ENCODE measurements at places on chromosomes 6 and 20.

- DNase-seq: no peak
Measured at GRCh38 chr6:84979541-84979940, 215.1 kb upstream of the TBX18 start.

GRCh38 chr6:8900056-8900455, 464.7 kb upstream of the SLC35B3 start:
- DNase-seq: no peak

GRCh38 chr6:154138793-154139192, 99.8 kb downstream of the OPRM1 start:
- peak; percentile 94 for DNase-seq

GRCh38 chr6:1226277-1227099, 85.4 kb upstream of the FOXQ1 start:
- no peak for DNase-seq

DNA sequence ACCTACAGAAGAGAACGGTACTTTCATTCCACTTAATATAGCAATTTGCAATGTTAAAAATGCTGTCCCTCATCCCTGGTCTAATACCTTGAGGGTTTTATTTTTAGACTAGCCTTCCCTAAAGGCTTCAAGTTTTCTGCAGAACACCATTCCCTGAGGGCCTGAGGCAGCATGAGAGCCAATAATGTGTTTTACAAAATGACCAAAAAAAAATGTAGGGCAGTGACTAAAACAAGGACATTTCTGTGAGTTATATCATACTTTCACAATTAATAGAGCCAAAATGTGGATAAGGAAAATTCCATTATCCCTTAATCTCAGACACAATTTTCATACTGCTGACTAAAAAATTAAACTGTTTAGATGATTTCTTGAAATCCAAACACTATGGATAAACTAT, 22.7 kb downstream of the GPR63 start:
- no peak for DNase-seq

DNA sequence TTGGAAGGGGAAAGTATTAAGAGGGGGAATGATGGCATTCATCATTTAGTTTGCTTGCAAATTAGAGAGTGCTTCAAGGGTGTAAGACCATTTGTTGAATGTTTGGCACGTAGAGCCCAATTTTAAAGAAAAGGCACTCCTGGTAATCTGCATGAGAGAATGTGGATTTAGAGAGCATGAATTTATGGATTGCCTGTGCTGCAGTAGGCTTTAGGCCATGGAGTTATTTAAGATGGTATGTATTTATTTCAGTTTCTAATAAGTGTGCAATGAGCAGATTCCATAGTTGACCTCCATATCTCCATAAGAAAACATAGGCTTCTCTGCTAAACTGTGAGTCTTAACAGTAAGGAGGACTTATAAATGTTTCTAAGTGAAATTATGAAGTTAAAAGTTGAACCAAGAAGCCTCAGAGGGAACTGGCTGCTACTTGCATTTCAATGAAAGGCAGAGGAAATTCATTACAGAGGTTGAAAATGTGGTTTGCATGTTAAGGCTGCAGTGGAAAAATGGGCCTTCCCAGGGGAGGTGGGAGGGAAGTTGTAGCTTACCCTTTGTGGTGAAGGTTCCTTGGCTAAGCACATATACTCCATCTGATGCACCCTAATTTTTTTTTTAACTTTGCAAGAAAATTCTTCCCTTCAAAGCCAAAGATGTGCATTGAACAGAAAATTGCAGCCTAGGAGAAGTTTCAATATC, 134.2 kb downstream of the CARMIL1 start:
- DNase-seq: no peak

DNA sequence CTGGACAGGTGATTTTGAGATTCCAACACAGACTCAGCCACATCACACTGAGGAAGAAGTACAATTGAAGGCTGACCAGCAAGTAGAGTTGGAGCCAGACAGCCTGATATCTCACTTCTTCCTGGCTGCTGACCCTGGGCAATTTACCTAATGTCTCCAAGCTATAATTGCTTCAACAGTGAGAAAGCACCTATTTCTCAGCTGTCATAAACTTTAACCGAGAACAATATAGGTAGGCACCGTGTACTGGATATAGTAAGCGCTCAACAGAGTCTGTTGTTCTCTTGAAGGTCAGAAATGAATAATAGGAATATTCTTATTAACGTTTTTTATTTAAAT, 28.3 kb downstream of the STX7 start:
- DNase-seq: no peak

DNA sequence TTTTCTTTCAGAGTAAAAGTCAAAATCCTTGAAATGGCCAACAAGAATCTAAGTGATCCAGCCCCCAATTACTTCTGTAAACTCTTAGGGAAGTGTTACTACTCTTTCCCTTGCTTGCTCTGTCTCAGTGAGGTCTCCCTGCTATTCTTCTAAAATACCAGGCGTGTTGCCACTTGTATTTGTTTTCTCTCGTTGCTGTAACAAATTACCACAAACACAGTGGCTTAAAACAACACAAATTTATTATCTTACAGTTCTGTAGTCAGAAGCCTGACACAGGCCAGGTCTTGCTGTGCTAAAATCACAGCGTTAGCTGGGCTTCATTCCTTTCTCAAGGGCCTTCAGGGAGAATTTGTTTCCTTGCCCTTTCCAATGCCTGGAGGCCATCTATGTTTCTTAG, 59.9 kb downstream of the HECA start:
- no peak for DNase-seq

GRCh38 chr6:107560657-107561056, 70.7 kb downstream of the SOBP start:
- no peak for DNase-seq

DNA sequence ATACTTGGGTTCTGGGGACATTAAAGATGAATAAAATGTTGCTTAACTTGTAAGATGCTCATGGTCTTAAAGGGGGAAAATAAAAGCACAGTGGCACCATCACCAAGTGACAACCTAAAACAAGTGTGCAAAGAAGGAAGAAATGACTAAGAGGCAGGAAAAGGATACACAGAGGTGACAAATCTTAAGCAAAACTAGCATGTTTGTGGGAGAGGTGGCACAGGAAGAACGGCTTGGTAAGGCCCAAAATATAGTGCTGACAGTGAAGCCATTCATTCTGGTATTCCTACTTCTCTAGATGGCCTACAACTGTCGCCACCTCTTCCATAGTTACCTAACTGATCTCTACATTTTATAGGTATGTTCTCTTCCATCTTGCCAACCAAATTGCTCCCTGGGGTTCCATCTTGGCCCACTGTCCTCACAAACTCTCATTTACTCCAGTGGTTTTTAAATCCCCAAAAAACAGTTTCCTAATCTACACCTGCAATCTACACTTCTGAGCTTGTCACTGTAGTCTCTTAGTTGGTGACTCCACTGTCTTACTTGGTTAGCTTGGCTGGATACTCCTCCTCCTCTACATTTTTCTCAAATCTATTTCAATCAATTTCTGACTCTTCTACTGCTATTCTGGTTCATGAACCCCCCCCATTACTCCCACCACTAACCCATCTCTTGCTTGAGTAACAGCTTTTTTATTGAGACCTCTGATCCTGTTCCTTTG, 33.5 kb downstream of the FAM8A1 start:
- no peak for DNase-seq

- peak; percentile 90 for DNase-seq
Measured at GRCh38 chr20:32040142-32040953, 11.7 kb upstream of the HCK start.

DNA sequence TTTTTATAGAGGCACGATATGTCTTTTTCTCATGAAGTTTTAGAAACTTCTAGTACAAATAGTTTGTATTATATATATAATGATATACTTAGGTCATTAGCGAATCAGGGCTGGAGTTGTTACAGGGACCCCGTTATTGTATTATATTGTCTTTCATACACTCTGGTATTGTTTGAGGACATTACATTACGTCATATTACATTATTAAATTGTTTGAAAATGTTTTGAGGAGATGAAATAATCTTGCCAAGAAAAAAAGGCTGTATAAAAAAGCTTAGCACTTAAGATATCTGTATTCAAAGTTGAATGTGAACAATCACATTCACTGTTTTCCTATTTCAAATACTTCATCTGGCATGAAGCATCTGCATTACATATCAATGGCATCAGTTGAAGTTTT, 239.6 kb upstream of the ASCC3 start:
- DNase-seq: no peak

DNA sequence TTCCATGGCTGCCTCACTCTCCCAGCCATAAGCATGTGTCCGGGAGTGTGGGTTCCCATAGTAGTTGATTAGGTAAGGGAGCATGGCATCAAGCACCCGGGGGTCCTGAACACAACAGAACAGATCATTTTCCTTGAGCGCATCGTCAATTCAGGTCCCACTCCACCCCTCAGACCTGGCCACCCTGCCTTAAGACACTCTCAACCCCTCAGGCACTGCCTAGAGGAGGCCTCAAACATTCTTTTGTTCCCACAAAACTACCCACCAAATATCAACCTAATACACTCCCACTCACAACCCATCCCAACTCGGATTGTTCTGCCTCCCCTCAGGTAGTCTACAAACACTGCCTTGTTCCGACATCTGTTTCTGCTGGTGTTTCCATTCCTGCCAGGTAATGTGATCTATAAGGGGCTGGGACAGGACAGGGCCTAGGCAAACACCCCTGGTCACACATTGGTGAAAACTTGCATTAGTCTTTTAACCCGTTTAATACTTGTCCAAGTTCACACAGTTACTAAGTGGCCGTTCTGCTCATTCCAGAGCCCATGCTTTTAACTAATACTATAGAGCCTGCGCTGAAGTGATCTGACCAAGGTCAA, 1.4 kb downstream of the NFS1 start:
- no peak for DNase-seq

DNA sequence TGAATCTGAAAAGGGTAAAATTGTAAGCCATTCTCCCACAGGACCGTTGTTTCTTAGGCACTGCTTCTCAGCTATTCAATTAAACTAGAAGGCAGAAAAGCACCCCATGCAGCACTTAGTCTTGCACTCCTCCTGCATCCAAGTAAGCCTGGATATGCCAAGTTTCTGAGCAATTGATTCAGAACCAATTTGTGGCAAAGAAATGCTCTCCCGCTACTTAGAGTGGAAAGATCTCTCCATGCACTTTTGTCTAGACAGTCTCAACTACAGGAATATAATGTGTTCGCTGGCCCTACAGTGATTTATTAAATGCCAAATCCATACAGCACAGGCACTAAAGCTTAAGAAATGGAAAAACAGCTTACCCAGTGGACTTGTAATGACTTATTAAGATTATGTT, 338.5 kb downstream of the HACE1 start:
- DNase-seq: no peak

DNA sequence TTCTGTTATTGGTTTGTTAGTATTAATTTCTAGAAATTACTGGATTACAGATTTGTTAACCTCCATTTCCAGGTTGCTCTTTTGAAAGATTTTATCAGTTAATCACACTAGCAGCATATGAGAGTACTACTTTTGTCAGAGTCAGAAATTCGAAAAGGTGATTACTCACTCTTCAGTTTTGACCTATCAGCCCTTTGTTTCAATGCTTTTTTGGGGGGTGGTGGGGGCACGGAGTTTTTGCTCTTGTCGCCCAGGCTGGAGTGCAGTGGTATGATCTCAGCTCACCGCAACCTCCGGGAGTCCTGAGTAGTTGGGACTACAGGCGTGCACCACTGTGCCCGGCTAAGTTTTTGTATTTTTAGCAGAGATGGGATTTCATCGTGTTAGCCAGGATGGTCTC, 149.2 kb downstream of the JARID2 start:
- DNase-seq: no peak

DNA sequence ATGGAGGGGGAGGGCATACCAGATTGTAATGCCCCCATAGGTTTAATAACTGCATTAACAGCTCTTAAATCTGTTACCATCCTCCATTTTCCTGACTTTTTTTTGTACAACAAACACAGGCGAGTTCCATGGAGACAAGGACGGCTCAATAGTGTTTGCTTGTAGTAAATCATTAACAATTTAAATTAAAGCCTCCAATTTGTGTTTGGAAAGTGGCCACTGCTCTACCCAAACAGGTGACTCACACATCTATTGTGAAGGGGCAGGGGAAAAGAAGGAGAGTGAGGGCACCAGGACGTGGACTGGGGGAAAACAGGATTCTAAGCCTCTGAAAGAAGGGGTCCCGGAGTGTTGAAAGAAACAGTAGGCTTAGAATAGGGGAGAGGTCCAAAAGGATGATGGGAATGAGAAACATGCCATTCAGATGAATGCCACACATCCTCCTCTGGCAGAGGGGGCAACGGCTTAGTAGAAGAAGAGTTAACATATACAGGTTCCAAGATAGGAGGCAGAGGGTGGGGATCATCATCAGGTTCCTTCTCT, 6.9 kb downstream of the GLYATL3 start:
- DNase-seq: no peak

DNA sequence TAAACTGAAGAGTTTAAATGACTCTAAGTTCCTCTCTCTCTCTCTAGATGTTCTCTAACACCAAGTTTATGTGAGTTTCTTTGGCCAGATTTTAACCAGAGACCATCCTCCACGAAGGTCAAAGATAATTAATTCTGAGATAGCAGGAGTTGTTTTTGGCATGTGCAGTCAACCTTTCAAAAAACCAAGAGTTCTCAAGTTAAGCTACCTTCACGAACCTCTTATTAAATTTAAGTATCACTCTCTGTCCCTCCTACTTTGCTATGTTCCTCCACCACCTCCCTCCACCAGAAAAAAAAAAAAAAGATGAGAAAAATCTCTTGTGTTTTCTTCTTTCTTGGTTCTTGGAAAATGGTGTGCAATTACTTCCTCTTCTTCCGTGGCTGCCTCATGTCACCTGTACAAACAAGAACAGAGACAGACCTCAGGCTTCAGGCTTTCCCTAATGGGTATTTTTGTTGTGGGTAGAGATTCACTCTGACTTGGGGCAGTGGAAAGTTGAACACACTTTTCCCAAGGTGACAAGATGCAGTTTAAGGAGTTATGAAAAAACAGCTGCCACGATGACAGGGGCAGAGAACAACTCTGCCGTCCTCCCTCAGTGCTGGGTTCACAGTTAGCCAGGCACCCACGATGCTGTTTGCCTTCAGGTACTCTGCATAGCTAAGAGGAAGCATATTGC, 64.3 kb downstream of the ADTRP start:
- DNase-seq: no peak

- DNase-seq: no peak
Measured at GRCh38 chr6:11947575-11947974, 64.5 kb upstream of the HIVEP1 start.

- DNase-seq: no peak
Measured at GRCh38 chr6:17226786-17227233, 54.4 kb upstream of the RBM24 start.

GRCh38 chr6:26087284-26088115, at the start of gene HFE:
HFE (plus strand) TSS chr6:26087429; CDS start chr6:26087441, 12 bp downstream.
- peak; percentile 78 for DNase-seq

DNA sequence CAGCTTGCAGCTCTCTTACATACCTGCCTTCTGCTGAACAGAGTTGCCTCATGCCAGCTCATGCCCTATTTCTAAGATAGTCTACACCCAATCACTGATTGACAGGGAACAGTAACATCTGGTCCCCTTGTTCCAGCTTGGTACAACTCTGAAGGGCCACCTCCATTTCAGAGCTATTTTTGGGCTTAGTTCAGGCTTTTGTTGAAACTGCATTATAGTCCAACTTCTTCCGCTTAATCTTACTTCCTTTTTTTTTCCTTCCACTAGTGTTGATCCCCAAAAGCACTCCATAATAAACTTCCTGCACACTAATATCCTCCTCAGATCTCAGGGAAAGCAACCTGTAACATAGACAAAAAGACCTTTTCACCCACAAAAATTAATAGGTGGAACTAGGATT, 65.7 kb upstream of the TNFRSF21 start:
- DNase-seq: no peak
